ENCODE measurements at places on chromosomes 11 and 22.

DNA sequence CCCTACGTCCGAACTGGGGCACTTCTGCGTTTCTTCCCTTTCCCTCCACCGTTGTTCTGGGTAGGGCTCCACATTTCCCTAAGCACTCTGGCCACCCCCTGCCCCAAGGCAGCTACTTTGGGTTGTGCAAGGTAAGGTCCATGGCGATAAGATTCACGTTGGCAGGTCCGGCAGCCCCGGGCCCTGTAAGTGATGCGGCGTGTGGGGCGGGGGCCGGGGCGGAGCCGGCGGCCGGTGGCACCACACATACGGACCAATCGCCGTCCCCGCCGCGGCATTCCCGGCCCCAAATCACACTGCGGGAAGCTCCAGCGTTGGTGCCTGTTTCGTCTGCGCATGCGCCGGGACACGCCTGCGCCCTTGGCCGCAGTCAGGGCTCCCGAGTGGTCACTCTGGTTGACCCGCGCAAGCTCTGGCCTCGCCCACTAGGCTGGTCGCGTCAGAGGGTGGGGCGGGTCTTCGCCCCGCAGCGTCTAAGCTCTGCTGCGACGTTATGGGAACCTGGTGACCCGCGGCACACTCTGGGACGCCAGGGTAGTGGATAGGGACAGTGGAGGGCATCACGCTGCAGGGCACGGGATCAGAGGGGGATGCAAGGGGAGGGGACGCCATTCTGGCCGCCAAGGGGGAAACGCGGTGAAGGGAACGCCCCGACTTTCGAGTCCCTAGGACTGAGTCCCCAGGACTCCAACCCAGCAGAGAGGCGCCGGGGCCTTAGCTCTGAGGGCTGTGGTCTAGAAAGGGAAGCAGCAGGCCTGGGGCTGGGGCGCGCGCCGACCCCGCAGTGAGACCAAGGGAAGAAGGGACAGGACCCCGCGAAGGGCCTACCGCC, 1.6 kb downstream of the FADS1 start:
- DNase-seq = peak; percentile 83

DNA sequence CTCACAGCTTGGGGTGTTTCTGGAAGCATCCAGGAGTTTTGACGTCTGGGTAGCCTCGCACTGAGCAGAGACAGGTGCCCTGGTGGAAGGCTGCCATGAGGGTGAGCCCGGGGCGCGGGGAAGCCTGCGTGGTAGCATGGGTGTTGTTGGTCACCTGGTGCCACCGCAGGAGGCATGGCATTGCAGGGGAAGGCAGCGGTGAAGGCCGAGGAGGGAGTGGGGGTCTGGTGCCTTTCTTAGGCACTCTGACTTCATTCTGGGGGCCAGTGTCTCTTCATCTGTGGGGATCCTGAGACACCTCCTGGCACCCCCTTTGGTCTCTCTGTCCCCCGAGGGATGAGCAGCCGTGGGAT, 271.2 kb downstream of the TBC1D22A start:
- DNase-seq = peak; percentile 42

DNA sequence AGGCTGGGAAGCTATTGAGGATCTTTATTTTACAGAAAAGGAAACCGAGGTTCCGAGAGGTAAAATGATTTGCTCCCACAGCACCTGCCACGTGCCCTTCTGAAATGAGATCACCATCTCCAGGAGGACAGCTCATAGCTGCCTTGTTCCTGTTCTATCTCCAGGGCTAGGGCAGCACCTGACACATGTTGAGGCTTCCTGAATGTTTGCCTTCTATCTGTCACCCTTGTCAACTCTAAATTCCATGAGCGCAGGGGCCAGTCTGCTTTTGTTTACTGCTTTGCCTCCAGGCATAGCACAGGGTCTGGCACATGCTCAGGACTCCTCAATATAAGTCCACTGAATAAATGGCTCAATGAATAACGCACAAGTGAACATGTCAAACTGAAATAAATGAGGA, 24.1 kb downstream of the ASCC2 start:
- no peak for DNase-seq

DNA sequence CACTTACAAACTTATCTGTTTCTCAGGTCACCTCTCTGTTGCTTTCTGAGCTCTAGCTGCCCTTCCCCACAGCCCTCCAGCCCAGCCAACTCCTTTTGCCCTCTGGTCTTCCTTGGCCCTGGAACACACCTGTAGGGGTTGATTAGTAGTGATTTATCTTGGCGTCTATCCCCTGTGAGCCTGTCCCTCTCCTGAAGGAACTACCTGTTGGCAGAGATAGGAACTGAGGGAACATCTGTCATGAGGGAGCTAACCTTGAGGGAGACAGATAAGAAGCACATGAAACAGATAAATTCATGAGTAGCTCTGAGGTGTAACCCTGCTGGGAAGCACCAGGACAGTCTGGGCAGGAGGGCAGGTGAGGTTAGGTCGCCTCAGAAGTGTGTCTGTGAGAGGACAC, 38.9 kb downstream of the CABIN1 start:
- DNase-seq = no peak
